ENCODE measurements at places on chromosomes 2 and 18.

DNA sequence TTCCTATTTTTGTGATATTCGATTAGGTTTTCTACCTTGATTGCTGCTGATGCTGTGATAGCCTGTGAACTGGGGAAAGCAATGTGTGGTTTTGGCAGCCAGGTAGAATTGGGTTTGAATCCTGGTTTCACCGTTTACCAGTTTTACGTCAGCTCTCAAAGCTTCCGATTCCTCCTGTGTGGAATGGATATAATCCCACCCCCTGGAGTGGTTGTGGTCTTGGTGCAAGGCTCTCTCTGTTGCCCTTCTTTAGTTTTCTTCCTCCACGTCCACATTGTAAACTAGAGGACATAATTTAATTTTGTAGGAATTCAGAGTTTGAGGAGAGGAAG lies 45.0 kb downstream of the PHLPP1 start:
- DNase-seq, result no peak

GRCh38 chr18:23669804-23670405 lies 7.2 kb upstream of the ANKRD29 start:
- no peak for DNase-seq

GRCh38 chr2:221422516-221423209 lies 149.4 kb downstream of the EPHA4 start:
- no peak for DNase-seq

GRCh38 chr2:170462433-170463205 lies 252.5 kb upstream of the SP5 start:
- no peak for DNase-seq

- no peak for DNase-seq
These were observed 687.8 kb downstream of the NUP35 start for GRCh38 chr2:183812091-183812490.

GRCh38 chr2:36963106-36963505 lies 3.2 kb downstream of the STRN start:
- no peak for DNase-seq

DNA sequence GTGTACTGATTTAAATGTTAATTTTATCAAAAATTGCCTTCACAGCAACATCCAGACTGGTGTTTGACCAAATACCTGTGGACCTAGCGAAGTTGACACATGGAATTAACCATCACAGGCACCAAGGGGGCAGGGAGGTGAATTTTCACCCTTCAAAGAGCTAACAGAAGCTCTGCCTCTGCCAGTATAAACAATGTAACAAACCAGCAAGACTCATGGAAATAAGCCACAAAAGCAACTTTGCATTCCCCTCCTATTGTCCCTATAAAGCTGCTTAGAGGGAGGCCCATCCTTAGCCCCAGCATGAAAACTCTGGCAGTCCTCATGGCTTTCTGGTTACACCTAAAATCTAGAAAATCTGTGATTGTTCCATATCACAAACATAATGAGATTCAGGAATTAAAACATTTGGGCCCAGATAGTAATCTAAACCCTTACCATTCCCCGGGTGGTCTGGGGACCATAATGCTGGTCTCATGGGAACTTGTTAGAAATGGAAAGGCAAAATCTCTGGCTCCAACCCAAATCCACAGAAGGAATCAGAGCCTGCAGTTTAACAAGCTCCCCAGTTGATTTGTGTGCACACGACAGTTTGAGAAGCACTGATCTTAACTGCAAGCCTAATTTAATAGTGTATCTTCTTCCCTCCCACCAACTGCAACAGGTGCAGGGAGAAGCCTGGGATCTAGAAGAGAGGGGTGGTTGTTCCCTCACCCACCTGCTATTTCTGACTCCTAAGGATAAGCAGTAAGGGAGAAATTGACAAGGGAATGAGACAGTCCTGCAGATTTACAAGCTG lies 23.1 kb downstream of the SERPINB11 start:
- DNase-seq, result no peak

- no peak for DNase-seq
These were observed 686.8 kb downstream of the ZEB2 start for GRCh38 chr2:143833015-143833660.

GRCh38 chr2:25481381-25482300 lies 139.9 kb upstream of the DNMT3A start:
- DNase-seq, result no peak

GRCh38 chr2:84115173-84115857 lies 343.8 kb downstream of the SUCLG1 start:
- DNase-seq, result no peak

DNA sequence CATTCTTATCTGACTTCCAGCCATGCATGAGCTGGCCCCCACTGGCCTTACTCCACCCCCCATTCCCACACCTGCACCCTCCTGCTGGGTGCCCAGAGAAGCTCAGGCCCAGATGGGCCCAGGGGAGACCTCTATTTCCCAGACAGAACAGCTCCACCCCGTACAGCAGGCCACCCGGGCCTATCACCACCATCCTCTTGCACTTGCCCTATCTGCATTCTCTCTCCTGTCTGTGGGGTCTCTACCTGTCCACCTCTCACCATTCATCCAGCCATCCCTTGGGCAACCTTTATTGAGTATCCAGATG lies 25.3 kb upstream of the TNS1 start:
- no peak for DNase-seq

GRCh38 chr18:39672171-39672570 lies 2106.6 kb upstream of the CELF4 start:
- DNase-seq, result no peak

DNA sequence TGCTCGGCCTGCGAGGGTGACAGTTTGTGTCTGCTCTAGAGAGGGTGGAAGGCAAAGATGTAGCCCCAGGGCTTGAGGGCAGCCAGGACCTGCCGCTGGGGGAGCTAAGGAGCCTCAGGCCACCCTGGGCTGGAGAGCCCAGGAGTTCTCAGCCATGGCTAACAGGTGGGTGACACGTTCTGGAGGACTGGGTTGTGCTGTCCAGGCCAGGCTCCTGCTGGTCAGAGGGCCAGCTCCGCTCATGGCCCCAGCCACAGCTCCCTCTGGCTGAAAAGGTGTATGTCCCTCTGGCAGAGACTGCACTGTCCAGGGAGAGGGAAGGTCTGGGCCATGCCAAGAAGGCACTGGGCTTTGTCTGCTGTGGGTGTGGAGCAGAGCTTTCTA lies 19.2 kb downstream of the TMEM185B start:
- no peak for DNase-seq
